NCI-H748 treated with DMSO at 0.1 percent for 48 hours (cell line): ENCODE measurements at places on chromosomes 5 and 9.
A peak's percentile ranks its signal among the peaks of the same experiment; 100 is the strongest.

DNA sequence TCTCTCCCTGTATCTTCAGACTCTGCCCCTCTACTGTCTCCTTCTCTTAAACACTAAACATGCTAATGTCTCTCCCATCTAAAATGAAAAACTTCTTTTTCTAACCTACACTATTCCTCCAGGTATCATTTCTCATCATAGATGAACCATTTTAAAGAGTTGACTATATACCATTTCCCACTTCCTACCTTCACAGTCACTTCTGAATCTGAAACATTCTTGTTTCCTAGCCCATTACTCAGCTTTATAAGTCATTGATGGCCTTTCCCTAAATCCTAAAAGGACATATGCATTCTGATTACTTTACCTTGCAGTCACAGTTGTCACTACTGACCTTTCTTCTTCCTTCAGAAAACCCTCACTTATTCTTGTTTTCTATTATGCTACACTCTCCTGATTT is 118.2 kb downstream of the SSBP2 start:
- DNase-seq, result no peak

DNA sequence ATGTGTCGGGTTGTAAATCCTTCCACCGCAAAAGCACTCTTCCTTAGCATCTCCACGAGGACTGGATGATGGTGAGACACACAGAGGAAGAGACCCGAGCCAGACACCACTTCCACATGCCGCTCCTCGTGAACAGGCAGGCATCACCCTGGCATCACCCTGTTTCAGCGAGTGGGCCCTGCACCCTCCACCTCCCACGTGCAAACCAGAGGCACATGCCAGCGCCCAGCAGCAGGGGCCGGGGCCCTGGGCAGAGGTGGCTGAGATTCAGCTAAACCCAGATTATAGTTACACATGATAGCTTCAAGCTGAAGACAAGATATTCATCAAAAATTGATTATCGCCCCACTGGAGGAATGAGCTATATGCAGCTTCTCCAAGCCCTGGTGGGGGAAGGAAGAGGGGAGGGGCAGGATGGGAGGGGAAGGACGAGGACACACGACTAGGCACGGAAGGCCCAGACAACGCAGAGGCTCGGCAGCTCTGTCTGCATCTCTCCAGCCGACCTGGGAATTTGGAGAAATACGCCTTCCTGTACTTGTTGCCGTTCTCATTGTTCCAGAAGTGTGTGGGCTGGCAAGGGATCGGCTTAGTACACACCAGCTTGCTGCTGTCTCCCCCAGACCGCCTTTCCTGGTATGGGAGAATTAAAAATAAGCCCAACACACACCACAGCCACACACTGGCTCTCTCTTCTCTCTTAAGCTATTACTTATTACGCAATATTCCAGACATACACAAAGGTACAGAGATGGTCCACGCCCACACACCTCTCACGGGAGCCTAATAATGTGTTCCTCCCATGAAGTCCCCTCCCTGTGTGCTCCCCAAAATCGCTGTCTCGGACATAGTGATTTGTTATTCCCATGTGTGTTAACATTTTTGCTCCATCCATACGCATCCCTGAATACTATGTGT is 50.4 kb upstream of the ZNF354A start:
- DNase-seq, result no peak

DNA sequence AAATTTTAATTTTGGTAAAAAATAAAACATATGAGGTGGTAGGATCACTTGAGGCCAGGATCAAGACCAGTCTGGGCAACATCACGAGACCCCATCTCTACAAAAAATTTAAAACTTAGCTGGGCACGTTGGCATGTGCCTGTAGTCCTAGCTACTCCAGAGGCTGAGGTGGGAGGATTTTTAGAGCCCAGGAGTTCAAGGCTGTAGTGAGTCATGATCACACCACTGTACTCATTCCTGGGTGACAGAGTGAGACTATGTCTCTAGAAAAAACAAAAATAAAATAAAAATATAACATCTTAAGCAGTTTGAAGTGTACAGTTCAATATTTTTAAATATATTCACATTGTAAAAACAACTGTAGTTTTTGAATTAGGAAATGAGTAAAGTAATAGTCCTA is 108.3 kb downstream of the SMIM15 start:
- DNase-seq, result no peak

- DNase-seq, result no peak
Measured at GRCh38 chr5:5794118-5794560, 371.7 kb downstream of the ICE1 start.

DNA sequence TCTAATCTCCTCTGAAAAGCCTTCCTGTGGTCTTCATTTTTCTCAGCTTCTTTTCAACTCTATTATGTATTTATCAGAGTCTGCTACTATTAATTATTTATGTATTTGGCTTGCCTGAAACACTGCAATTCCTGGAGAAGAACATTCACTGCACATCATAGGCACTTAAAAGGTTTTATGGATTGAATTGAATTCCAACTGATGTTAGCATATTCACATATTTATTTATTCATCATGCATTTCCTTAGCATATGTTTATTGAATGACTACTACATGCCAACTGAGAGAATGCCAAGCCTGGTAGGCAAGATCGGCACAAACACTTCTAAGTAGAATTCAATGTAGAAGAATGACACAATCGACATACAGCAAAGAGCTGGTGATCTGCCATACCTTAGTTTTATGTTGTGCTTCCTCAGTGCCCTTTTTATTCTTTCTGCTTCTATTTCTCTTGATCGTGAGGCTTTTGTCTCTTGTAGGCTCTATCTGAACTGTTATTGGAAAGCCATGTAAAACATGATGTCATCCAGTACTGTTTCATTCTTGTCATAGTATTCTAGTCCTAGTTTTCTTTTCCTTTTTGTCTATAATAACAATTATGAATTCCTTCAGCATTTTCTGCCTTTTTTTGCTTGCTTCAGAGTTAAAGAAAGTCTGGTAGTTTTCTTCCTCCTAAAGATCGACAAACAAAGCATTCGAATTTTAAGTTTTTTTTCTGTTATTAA is 454.2 kb downstream of the TLE4 start:
- no peak for DNase-seq

DNA sequence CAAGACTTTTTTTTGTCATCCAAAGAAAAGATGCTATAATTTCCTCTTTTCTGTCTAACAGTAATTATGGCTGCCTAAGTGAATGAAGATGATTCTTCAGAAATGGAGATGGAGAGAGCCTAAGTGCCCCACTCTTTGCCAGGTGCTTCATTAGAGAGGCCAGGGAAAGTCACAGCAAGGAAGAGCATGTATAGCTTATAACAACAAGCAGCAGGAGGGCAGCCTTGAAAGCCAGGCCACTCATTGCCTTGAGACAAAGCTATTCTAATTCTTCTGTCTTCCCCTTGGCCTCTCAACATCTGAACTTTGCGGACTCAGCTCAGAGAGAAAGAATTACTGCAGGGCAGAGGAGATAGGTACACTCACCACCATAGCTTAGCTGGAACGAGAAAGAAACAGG is 112.0 kb upstream of the ZNF366 start:
- no peak for DNase-seq

- no peak for DNase-seq
Measured at GRCh38 chr9:100561256-100561655, 16.6 kb upstream of the CAVIN4 start.

- DNase-seq, result peak; percentile 17
Measured at GRCh38 chr9:26955222-26955903, 849 bp upstream of the IFT74 start.

DNA sequence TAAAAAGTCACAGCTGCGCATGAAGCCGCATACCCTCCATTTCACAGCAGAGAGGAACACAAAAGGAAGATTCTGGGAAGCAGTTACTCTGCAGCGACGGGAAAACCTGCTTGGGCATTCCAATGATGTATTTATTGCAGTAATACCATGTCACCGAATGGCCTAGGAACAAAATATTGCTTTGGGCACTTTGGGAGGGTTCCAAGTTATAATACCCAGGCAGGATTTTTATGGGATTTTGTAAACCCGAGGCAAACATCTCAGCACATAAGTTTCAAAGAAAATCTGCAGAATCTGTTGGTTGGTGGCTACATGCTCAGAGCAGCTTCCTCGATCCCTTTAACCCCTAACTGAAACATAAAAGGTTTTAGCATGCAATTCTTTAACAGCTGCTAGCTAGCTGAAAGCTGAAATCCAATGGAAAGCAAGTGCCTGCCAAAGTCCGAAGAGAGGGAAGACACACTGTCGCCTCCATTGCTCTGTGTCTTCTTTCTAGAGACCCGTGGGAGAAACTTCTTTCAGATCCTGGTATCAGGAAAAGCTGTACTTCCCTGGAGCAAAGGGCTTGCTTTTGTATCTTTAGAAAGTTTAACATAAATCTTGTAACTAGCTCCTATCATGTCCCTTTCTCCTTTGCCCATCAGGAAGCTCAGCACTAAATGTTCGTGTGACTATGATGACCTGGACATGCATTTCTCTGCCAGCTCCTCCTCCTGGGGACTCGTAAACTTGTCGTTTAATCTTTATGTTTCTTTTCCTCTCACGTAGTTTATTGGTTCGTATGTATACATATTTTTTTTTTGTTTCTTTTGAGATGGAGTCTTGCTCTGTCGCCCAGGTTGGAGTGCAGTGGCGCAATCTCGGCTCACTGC is 195.0 kb downstream of the MAPKAP1 start:
- DNase-seq, result no peak

GRCh38 chr5:173707392-173707791 is 90.9 kb upstream of the BOD1 start:
- DNase-seq, result no peak

DNA sequence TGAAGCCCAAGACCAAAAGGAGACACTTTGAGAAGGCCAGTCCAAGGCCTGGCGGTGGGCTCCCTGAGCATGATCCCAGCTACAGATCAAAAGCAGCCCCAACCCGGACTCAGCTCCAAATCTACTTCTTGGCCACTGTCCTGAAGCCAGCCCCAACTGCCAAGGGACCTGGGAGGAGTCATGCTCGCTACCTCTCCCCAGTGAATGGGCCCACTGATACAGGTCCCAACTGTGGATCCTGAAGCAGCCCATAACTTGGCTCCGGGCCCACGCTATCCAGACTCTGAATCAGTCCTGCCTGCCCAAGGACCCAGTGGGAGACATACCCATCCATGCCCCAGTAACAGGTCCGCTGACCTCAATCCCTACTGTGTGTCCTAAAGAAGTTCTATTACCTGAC is 1545.3 kb upstream of the C9orf72 start:
- DNase-seq, result no peak

GRCh38 chr9:8364026-8364752 is 564.6 kb upstream of the DMAC1 start:
- no peak for DNase-seq

GRCh38 chr5:87722286-87722685 is 309.6 kb upstream of the CCNH start:
- no peak for DNase-seq

GRCh38 chr5:86880344-86880743 is 262.6 kb downstream of the COX7C start:
- no peak for DNase-seq

DNA sequence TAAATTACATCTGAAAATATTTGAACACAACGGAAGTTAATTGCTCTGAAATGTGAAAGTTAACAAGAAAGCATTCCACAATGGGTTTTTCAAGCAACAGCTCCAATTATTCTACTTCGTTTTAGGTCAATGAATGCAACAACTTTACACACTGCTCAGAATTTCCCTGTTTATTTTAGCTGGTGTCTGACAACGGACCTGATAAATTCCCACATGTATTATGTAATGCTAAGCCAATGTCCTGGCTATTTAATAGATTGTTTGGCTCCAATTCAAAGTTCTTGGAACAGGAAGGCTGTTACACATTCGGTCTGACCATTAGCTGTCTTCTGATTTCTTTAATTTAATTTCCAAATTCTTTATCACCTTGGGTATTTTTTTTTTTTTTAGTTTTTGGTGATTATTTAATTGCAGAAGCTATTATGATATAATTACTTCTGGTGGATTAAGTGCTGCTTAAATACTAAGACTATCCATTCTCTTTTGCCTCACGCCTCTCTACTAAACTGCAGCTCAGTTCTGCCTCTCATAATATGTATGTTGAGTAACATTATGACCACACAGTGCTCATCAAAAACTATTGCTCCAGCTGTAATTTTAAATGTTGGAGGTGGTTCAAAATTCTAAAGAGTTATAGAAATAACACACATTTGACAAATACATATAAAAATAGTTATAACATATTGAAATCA is 57.9 kb downstream of the MEF2C start:
- no peak for DNase-seq

- no peak for DNase-seq
Measured at GRCh38 chr5:19208397-19208796, 779.6 kb downstream of the CDH18 start.

DNA sequence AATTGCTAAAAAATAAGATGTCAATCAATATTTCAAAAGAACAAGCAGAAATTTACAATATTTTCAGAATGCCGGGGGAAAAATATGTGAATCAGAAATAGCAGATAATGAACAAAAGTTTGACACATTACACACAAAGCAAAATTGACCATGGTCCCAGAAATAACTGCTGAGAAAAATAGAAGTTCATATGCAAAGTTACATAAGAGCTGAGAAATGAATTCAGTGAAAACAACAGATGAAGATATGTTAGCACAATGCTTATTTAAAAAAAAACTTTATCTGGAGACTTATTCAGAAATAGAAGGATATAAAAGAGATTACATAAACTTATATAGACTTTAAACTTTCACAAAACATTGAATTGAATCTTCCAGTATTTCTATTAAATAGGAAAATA is 1483.7 kb upstream of the ACO1 start:
- DNase-seq, result no peak

DNA sequence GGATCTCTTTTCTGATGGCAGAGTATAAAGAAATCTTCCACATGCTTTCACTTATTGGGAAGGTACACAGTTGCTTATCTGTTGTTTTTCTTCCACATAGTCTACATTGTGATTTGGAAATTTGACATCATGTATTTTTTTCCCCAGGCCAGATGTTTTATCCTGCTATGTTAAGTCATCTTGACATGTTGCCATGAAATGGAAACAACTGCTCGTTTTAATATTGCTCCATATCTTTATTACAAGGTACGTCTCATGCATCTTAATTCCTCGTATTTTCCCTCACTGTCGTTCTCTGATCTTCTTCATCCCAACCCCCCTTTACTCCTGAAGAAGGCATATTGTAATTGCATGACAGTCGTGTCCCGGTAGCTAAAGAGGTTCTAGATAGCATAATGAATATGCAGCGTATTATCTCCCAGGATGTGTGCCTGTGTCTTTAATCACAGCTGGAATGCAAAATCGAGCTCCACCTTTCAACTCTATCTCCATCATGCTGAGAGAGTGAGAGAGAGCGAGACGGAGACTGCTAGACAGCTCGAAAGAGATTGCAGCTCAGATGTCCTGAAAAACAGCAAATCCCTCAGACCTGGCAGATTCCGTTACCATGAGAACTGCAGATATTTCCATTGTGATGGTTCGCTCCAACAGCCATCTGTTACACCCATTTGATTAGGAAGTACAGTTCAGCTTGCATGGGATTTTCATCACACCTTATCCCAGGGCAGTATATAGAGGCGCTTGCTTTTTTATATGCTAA is 281.7 kb downstream of the TMEM38B start:
- DNase-seq, result no peak
